ENCODE measurements at places on chromosomes 1 and 21.
A peak's percentile ranks its signal among the peaks of the same experiment; 100 is the strongest.

DNA sequence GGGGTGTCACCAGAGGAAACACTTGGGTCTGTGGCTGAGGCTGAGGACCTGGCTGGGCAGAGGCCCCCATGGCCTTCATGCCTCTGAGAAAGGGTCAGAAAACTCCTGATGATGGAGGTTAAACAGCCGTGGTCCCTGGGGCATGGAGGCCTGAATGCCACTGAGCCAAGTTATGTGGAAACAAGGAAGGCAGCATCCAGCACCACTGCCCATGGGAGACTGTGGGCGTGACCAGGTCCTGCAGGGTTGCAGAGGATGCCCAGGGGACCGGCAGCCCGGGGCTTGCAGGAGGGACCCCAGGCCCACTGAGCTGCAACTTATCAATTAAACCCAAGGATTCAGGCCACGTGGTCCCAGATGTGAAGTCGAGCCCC lies 18.9 kb upstream of the COL6A2 start:
- no peak for DNase-seq

GRCh38 chr1:158999316-159000069 lies 10.2 kb upstream of the IFI16 start:
- no peak for DNase-seq

DNA sequence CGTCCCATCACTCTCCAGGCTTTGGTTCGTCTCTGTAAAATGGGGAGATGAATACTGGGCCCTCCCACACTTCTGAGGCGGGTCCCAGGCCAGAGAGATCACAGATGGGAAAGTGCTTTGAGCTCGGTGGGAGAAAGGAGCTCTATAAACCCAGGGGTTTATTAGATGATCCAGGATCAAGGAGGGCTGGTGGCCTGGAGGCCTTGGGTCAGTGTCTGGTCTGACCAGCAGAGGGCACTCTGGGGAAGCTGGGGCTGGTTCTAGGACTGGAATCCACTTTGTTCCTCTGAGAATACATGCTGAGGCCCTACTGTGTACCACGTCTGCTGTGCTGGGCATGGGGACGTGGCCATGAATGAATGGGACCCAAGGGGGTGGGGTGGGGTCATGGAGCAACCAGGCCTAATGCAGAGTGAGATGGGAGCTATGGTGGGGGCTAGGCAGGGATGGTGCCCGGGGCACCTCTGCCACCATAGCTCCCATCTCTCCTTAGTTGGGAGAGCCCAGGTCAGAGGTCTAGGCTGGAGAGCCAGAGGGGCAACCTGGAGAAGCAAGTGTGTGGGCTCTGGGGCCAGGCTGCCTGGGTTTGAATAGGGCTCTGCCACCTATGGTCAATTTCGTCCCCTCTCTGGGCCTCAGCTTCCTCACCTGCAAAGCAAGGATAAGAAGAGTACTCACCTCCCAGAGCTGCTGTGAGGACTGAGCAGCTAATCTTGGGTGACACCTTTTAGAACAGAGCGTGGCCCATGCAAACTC lies 9.0 kb upstream of the FAM131C start:
- peak; percentile 84 for DNase-seq

DNA sequence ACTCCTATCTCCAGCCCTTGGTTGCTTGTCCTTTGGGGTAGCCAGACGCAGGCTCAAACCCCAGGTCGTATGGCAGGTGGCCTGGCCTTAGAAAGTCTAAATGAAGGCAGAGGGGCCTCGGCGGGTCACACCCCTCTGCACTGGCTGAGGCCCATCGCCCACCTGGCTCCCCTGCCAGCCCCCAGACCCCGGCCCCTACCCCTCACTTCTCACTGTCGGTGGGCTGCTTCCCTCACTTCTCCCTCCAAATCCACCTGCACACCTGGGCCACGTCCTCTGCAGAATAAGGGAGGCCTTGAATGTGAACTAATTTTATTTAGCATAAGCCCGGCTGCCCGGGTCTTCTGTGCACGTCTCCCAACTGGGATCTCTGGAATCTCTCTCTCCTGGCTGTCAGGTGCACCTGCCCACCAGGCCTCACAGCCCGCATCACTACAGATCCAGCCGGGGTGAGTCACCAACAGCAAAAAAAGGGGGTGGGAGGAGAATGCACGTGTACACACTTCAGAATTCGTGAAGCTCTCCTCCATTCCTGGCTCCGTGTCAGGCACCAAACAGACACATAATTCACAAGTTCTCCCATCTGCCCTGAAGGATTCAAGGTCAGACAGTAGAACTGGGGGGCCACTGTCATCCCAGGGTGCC lies 107.5 kb upstream of the SIM2 start:
- DNase-seq: no peak

DNA sequence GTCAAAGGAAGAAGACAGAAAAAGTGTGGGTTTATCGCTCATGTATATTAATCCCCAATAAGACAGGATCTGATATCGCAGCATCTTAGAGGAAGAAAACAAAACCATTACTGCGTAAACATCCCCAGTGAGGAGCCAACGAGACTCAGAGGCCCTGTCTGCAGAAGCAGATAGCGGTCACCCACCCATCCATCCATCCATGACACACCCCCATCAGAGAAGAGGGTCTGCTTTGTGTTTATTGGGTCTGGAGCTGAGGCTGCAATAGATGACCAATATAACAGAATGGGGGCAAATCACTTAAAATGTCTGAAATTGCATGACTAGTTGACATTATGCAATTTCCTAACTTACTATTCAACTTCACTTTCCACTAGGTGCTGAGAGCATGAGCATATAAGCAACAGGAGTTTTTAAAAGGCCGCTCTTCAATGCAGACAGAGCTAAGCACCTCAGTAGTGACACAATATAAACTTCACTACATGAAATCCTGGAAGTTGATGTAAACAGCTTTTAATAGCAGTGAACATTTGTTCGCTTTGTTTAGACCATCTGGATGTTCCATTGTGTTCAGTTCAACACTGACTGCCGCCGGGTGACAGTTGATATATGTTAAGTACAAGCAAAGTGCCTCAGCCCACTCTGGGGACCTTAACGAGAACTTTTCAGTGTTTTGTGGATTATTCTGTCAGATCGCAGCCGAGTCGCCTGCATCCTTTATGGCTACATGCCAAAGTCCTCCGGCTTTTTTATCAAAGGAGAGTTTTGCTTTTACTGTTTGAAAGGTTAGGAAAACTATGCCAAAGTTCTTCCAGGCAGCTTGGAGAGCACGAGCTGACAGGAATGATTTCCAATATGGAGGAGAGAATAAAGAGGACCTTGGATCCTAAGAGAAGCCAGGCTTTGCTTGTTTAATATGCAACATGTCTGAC lies 167.5 kb downstream of the ZNF281 start:
- DNase-seq: no peak

DNA sequence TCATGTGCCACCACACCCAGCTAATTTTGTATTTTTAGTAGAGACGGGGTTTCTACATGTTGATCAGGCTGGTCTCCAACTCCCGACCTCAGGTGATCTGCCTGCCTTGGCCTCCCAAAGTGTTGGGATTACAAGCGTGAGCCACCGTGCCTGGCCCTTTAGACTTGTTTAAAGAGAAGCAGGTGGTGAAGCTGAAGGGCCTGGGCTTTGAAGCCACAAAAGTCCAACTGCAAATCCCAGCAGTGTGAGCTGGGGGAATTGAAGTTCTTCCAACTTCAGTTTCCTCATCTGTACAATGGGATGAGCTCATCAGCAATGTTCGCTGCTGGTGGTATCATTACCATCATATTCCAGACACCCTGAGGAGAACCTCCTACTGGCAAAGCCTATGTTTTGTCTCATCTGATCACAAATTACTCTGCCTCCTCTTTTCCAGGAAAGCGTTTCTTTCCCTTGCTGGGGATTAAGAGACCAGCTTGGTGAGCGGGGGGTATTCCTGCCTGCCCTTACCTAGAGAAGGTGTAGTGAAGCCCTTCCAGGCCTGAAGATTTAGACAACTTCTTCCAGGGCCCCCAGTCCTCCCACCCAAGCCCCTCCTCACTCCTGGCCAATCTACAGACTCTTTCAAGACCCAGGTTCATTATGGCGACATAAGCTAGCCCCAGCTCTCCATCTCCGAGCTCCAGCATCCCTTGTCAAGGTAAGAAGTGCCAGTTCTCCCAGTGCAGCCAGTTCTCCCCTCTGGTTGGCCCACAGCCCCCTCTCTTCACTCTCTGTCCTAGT lies 2.4 kb upstream of the SHISA4 start:
- no peak for DNase-seq

DNA sequence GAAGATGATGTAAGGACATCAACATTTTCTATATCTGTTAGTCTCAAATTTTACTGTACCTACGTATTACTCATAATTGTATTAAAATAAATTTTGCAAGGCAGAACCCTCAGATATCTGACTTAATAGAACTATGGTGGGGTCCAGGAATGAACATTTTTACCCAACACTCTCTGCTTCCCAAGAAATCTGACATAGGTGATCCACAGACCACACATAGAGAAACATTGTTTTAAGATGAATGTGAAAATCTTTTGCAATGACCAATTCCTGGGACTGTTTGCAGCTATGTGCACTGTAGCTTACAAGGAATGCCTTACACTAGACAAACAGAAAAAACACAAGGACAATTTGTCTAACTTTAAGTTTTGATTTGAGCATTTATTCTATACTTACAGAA lies 645.6 kb upstream of the ADGRL2 start:
- no peak for DNase-seq

DNA sequence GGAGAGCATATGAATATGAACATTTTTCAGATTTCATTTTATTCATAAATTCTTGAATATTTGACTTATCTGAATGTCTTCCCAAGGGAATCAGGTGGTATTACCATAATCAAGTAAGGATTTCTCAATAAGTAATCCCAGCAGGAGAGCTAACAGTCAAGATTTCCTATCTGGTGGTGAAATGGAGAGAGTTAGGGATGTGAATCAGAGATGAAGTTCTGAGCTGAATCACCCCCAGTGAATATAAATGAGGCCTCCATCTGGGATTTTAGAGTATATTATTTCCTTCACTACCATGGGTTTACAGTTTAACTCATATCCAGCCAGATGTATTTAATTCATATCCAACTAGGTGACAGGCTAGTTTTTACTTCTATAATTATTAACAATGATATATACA lies 61.5 kb upstream of the RGS2 start:
- no peak for DNase-seq

- no peak for DNase-seq
Observed at GRCh38 chr1:231583376-231583775, 43.2 kb upstream of the DISC1 start.

DNA sequence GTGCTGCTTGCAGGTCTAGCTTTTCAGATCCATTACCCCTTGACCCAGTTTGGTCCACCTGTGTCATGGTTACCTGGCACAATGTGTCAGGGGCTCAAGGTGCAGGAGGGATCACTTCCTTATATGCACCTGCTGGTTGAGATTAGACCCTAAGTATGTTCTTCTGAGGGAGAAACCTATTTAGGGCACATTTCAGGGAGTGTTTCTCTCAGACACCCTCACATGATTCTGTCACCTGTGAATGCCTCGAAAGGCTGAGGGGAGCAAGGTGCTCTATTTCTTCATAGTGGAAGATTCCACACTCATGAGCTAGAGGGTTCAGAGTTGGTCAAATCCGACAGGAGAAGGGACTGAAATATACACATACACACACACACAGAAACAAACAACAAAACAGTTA lies 15.5 kb downstream of the HSD3B2 start:
- no peak for DNase-seq

GRCh38 chr1:248229360-248229908 lies 1.8 kb upstream of the OR2M4 start:
- no peak for DNase-seq

DNA sequence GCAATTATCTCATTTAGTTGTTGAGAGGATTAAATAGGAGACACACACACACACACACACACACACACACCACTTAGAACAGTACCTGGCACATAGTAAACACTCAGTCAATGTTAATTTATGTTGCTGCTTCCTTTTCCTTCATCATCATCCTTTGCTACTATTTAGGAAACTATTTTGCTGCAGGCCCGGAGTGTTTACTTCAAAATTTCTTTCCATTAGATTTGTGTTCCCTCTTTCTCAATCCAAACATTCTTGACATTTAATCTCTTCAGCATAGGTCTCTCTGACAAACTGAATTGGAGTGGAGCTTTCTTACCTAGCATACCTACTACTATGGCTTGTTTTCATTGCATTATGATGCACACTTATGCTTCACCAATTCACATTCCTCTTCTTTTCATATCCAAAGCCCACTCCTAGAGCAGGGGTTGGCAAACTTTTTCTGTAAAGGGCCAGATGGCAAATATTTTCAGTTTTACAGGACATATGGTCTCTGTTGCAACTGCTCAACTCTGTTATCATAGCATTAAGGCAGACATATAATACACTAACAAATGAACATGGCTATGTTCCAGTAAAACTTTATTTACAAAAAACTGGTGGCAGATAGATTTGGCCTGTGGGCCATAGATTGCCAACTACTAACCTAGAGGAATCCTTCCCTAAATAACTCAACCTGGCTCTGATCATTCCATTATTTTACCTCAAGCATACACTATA lies 49.5 kb downstream of the SCMH1 start:
- no peak for DNase-seq

DNA sequence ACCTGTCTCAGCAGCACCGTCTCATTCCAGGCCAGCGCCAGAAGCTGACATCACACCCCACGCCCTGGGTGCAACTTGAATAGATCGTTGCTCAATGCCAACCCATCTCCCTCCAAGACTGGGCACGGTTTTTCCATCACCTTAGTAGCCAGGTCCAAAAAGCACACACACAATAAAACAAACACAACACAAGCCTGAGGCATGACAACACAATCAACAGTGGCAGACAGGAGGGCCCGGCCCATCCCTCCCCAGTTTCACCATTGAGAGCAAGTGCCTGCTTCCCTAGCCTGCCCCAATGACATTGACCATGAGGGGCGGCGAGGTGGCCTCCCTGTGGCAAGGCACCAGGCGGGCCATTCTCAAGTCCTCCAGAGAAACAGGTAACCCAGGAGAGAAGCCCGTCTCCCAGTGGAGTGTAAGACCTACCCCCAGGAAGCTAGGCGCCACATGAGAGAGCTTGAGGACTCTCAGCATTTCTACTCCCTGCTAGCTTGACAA lies 2.7 kb downstream of the IFFO2 start:
- peak; percentile 24 for DNase-seq

GRCh38 chr1:93471284-93471683 lies 23.4 kb downstream of the FNBP1L start:
- DNase-seq: no peak

DNA sequence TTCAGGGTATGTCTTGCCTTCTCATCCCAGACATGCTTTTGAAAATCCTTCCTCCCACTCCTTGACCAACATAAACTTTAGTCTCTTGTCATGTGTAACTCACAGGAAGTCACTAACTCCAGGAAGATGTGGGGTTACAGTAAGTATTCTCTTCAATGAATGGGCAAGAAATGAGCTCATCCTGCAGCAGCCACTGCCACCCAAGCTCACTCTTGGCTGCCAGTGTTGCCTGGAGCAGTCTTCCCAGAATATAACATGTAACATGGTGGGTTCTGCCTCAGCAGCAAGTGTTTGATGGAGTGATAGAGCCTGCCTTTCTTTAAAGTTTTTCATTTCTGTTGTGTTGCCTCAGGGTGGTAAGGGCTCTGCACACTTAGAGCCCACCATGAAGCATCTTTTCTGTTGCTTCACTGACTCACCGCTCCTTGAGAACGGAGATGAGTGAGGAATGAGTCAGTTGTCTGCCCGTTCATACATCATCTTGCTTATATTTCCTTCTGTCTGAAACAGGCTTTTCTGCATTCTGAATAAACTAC lies 187.0 kb downstream of the TPR start:
- DNase-seq: peak; percentile 11

GRCh38 chr1:231557898-231558707 lies 29.6 kb downstream of the TSNAX start:
- DNase-seq: no peak

All from activated CD4-positive, alpha-beta T cell treated with anti-CD3 and anti-CD28 coated beads for 36 hours (primary cell).